Epithelial cell of proximal tubule (primary cell): ENCODE measurements at places on chromosomes 5 and 9. TPM values are rescaled to one million over a fixed set of nuclear protein-coding genes. Genes with fewer than 3 reads are reported as not detected.

- no peak for DNase-seq
Observed at GRCh38 chr9:123687246-123687751, 242.6 kb downstream of the DENND1A start.

Gene ECM2
- not detected in 2 replicates for total RNA-seq

DNA sequence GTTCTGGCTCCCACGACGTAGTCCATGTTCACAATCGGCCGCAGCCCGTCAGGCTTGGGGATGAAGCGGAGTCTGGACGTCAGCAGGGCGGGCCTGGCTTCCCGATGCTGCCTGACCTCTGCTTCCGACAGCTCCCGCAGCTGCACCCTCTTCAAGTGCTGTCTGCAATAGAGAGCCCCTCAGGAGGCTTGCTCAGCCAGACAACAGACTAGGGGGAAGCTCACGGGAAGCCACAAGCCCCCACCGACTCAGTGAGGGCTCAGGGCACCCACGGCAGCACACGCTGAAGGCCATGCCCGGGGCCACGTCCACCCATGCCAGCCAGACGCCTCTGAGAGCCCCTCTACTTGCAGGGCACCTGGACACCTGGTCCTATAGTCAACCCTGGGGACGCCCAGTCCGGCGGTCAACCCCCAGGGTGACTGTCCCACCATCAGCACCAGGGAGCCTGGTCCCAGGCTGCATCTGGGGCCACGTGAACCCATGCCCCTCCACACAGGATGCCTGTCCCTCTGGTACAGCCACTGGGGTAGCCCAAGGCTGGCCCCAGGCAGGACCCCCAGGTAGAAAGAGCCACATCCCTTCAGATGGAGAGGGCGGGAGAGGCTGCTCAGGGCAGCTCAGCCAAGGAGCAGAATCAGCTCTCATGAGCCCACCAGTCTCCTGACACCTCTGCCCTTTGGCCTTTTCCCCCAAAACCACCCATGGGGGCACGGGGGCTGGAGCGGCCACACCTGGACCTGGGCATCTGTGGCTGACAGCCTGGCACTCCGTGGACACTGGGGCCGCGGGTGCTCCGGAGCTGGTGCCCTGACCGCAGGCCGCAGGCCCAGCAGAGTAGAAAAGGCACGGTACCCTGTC, 14.5 kb downstream of the TERT start:
- DNase-seq, result no peak

- no peak for DNase-seq
Observed at GRCh38 chr5:178941361-178941760, 363 bp downstream of the ZNF454 start.

DNA sequence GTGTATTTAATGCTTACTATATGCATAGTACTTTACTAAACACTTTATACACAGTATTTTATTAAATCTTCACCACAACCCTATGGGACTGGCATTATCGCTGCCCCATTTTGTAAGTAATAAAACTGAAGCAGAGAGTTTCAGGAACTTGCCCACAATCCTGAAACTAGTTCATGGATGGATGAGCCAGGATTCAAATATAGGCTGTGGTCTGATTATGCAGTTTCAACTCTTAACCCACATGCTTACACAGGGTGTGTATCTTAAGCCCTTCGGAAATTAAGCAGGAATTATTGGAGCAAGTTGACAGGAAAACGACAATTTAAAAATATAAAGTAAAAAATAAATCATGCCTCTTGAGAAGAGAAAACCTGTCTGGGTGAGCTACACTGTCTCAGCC, 109.0 kb downstream of the ATP10B start:
- no peak for DNase-seq

- DNase-seq, result no peak
Observed at GRCh38 chr9:86978413-86978812, 31.1 kb upstream of the GAS1 start.

Gene ISOC1
- total RNA-seq, result 31.0 and 39.4 TPM in 2 replicates

GRCh38 chr9:116844621-116845020, 157.5 kb downstream of the TRIM32 start:
- DNase-seq, result no peak

Gene IFT74
- 7.2 and 17.5 TPM in 2 replicates for total RNA-seq

DNA sequence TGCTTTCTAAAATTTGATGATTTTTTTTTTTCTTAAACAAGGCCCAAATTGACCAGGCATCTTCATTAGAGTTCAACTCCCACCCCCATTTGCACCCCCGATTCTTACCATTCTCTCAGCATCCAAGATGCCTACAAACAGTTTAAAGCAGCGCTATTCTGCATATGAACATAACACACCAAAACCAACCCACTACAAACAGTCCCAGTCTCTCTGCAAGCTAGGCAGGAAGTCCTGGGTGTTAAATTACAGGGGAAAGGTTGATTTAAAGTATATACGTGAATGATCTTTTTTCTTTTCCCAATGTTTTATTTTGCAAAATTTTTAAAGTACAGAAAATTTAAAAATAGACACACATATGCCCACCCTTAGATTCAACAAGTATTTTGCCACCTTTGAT, 127.0 kb downstream of the ADAMTS12 start:
- no peak for DNase-seq

DNA sequence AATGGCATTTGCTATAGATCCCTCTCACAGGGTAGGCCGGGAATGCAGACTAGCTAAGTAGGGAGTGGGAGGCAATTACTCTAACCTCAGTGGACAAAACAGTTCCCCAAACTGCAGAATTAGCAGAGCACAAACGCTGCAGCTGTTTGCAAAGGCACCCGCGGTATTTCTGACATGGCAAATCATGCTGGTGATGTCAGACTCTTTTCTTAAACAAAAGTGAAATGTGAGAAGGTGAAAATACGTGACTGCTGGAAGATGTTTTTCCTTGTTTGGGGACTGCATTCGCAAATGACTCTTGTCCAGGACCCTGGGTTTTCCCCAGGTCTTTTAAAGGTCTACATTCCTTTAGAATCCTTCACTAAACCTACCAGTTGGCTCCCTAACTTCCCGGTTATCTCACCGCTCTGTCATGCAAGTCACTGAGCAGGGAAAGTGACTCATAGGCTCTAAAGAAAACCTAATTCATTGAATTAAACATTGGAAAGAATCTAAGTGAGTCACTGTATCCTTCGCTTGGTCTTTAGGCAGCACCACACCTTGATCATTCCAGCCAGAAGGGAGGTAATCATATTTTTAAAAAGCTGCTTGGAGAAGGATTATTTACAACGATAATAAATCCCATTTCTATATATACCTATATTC, 91.5 kb upstream of the DNAH5 start:
- DNase-seq, result peak; percentile 100

GRCh38 chr5:16412556-16412955, 53.0 kb downstream of the ZNF622 start:
- no peak for DNase-seq

- DNase-seq, result no peak
Observed at GRCh38 chr5:88660947-88661805, 221.8 kb downstream of the MEF2C start.

DNA sequence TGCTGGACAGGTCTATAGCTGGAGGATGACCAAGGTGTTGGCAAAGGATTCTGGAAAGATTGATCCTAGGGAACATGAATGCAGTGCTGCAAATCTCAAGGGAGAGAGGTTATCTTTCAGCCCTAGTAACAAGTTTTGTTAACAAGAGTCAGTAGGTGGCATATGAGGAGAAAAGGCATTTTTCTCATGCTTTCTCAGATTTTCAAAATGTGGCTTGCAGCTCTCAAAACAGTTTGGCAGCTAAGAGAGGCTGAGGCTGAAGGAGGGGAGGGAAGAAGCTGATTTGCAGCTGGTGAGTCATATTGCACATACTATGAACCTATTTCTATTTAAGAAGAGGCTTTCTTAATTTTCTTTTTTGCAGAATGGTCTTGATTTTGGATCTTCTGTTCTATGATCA, 64.3 kb upstream of the PCA3 start:
- DNase-seq, result no peak

Gene ZNF300
- total RNA-seq, result 6.3 and 10.3 TPM in 2 replicates

- DNase-seq, result no peak
Observed at GRCh38 chr9:77939149-77939668, 92.4 kb downstream of the GNAQ start.

GRCh38 chr9:130982636-130983358, 26.2 kb upstream of the LAMC3 start:
- no peak for DNase-seq

- no peak for DNase-seq
Observed at GRCh38 chr5:125612181-125612721, 811.0 kb upstream of the GRAMD2B start.

DNA sequence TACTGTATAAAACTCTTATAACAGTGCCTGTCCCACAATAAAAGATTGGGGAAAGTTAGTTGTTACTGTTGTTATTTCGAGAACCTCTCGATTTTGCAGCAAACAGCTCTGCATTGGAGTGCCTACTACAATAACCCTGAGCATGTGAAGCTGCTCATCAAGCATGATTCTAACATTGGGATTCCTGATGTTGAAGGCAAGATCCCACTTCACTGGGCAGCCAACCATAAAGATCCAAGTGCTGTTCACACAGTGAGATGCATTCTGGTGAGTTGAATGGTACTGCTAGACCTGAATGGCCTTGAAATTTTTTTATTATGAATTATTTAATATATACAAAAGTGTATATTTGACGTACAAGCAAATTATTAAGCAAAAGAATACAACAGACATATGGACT, 123.2 kb downstream of the TEX10 start:
- DNase-seq, result no peak

- DNase-seq, result no peak
Observed at GRCh38 chr5:158011422-158011821, 152.5 kb upstream of the CLINT1 start.

Gene MUSK
- not detected in 2 replicates for total RNA-seq
